Lower lobe of right lung (tissue), 2 donors: ENCODE measurements at places on chromosomes 6 and 20.
A peak's percentile ranks its signal among the peaks of the same experiment; 100 is the strongest.

DNA sequence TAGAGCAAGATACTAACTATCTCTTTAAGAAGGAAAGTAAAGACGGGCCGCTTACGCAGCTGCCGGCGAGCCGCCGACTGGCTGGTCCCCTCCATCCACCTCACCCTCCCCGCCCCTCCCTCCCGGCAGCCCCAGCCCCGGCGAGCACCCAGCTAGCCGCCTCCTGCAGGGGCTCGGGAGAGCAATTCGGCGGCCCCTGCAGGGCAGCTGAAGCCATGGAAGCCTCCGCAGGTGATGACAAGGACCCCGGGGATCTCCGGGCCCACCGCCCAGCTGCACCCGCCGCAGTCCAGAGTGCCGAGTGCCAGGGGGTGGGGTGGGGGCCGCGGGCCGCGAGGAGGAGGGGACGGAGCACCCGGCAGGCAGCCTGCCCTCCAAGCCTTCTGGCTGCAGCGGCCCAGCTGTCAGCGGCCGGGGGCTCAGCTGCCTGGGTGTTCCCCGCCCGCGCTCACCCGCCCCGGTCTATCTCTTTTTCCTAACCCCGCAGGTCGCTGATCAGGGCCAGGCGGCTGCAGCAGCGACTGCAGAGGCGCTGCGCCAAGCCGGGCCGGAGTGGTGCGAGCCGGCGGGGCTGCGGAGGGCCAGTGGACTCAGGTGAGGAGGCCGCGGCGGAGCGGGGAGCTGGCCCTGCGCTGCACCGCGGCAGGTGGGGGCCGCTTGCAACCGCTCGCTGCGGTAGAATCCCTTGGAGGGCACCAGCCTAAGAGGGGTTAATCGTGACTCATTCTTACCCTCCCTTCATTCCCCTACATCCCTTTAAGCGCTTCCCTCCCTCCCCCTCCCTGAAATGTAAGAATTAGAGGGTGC is at the start of gene SNPH:
TSS of gene SNPH (plus strand) at position 128 of the 807 bp plus-strand sequence. CDS start 29,946 bp downstream, outside the sequence.
- peak; percentile 73 for DNase-seq

DNA sequence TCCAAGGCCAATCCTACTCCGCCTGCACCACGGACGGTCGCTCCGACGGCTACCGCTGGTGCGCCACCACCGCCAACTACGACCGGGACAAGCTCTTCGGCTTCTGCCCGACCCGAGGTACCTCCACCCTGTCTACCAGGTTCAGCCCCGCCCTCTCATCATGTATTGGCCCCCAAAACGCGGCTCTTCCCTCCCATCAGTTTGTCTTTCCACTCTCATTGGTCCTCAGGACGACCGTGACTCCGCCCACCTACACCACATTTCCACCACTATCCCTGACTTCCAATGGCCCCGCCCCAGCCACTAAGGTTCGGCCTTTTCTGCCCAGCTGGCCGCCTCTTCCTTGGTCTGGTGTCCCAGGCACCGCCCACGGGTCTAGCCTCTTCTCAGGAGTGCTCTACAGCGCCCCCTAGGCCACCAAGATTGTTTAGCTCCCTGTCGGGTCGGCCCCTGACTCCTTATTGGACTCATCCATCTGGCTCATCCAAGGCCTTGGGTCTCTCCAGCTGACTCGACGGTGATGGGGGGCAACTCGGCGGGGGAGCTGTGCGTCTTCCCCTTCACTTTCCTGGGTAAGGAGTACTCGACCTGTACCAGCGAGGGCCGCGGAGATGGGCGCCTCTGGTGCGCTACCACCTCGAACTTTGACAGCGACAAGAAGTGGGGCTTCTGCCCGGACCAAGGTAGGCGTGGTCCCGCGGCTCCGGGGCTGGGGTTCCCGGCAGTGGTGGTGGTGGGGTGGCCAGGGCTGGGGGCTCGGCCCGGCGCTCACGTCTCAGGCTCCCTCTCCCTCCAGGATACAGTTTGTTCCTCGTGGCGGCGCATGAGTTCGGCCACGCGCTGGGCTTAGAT is 3.1 kb downstream of the MMP9 start:
- DNase-seq: peak; percentile 88

DNA sequence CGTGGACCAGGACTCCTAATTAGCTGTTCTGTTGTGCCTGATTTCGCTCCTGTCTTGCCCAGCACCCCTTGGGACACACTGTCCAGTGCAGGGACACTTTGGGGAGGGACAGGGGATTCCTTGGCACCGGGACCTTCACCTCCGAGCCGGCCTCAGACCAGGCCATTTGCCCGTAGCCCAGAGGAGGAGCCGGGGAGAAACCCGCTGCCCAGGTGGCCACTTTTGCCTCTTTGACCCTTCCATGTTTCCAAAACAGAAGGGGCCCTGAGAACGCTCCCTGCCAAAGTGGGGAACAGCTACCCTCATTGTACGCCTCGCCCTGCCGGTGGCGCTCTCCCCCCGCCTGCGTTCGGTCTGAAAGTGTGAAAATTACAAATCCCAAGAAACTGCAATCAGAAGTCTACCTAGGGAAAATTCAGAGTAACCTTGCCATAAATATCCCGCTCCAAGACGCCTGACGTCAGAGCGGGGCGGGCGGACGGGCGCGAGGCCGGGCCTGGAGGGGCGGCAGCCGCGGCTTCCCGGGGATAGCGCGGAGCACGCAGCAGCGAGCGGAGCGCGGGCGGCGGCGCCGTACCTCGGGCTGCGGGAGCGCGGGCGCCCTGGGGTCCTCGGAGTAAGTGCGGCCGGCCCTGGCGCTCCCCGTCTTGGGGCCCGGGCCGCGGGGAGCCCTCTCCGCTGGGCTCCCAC is at the start of gene DAAM2:
TSS of gene DAAM2 (plus strand) at position 527 of the 690 bp plus-strand sequence. CDS start 63,927 bp downstream, outside the sequence.
- DNase-seq: peak; percentile 72

DNA sequence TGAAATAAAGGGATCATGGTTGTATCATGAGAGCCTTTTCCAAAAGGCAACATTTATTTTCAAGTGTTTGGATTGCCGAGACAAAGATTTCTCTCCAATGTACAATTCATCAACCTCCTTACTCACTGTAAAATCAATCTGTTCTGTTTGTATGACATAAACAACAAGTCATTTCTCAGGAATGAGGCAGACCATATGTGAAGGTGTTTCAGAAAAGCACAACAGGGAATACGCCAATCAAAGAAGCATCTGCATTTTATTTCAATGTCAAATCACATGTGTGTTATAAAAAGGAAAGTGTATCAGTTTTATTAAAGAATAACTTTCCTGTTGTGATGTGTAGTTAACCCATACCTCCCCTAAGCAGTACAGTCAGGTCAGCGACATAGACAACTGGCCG is 653.7 kb downstream of the TFAP2A start:
- DNase-seq: no peak

- no peak for DNase-seq
Measured at GRCh38 chr6:13074415-13075140, 253.8 kb downstream of the TBC1D7 start.

GRCh38 chr20:25453035-25453810 is 45.8 kb downstream of the GINS1 start:
- no peak for DNase-seq

- DNase-seq: no peak
Measured at GRCh38 chr6:166615059-166615770, 11.8 kb downstream of the RPS6KA2 start.
